ENCODE measurements at places on chromosomes 5 and 9.

DNA sequence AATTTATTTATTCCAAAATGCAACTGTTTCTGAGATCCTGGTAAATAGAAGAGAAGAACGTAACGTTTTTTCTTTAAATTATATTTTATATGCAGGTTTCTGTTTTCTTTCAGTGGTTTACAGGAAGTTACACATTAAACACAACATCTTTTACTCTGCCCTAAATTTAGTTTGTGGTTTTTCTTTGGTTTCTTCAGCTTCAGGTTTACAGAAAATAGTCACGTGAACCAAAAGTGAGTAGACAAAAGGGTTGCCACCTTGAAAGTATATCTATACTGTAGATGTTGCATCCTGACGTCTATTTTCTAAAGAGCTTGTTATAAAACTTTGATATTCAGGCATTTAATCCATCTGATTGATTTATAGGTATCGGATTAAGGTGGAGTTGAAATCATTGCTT is 1236.6 kb downstream of the MAT2B start:
- no peak for DNase-seq

- DNase-seq = no peak
Measured at GRCh38 chr9:136603216-136603615, 57.4 kb upstream of the NOTCH1 start.

DNA sequence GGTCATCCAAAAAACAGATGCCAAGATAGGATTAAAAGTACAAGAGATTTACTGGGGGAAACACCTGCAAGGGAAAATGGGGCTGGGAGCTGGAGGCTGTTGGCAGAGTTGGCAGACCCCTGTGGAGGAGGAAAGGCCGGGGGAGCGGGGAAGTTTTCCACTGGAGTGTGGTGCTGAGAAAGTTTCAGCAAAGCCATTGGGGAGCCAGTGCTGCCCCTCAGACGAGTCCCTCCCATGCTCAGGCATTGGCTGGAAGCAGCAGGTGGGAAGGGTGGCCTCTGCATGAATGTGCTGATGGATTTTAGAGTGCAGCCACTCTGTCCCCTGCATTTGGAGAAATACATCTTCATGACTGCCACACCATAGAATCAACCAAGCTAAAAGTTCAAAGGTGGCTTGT is 52.8 kb downstream of the TTC1 start:
- DNase-seq = no peak

DNA sequence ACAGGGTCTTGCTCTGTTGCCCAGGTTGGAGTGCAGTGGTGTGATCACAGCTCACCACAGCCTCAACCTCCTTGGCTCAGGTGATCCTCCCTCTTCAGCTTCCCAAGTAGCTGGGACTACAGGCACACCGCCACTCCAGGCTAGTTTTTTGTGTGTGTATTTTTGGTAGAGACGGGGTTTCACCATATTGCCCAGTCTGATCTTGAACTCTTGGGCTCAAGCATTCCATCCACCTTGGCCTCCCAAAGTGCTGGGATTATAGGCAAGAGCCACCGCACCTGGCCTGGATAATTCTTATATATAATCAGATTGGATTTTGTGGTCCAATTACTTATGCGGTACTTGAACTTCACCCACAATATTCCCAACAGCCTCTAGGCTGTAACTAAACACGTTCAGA is 19.8 kb downstream of the CCDC69 start:
- DNase-seq = no peak

DNA sequence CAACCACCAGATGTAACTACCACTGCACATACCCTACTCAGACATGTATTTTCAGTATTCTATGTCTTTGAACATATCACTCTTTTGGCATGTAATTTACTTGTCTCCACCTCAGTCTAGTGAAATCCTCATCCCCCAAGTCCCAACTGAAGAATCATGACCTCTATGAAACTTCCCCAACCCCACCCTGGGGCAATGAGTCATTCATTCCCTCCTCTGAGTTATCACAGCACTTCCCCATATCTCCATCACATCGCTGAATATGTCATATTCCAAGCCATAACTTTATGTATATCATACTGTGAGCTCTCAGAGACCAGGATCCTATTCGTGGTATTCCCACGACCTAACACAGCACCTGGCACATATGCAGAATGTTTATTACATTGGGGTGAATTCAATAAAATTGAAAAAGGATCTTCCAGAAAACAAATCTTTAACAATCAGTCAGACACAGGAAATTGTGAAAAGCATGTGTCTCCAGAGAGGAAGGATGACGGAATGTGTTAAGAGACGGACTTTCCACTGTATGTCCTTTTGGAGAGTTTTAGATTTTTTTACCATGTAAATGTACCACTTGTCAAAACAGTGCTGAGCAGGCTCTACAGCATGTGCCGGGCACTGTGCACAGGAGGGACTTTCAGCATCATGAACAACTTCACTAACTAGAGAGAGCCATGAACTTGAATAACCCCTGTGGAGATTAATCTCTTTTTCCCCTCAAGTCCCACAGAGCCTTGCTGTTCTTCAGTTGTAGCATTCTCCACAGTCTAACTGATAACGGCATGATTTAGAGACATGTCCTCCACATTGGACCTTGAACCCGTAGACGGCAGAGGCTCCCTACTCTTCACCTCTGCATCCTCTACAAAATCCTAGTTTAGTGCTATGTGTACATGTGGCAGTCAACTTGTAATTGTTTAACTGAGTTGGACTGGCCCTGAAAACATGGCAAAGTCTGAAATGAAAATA is 213.5 kb downstream of the GLIS3 start:
- no peak for DNase-seq

- no peak for DNase-seq
Measured at GRCh38 chr9:13970018-13970417, 343.9 kb downstream of the NFIB start.

GRCh38 chr5:166671811-166672210 is 1619.6 kb upstream of the WWC1 start:
- no peak for DNase-seq

Data from NCI-H187 (cell line).